ENCODE measurements at places on chromosomes 3 and 15.

DNA sequence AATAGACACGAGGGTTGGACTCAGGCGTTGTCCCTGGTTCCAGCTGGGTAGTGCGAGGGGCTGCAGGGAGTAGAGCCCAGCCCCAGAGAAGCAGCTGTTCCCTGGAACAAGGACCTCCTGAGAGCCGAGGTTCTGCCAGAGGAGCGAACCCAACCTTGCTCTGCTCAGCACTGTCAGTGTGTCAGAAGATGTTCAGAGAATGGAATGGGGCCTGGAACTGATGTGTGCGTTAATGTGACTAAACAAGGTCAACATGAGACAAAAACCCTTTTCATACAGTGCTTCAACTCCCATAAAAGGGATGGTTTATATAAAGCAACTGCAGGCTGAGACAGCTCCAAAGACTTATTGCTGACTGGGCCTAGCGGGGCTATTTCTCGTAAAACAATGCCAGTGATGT is 35.5 kb upstream of the HACD2 start:
- DNase-seq: peak; percentile 33

GRCh38 chr3:56052188-56052587 is 416.1 kb downstream of the ERC2 start:
- DNase-seq: no peak

DNA sequence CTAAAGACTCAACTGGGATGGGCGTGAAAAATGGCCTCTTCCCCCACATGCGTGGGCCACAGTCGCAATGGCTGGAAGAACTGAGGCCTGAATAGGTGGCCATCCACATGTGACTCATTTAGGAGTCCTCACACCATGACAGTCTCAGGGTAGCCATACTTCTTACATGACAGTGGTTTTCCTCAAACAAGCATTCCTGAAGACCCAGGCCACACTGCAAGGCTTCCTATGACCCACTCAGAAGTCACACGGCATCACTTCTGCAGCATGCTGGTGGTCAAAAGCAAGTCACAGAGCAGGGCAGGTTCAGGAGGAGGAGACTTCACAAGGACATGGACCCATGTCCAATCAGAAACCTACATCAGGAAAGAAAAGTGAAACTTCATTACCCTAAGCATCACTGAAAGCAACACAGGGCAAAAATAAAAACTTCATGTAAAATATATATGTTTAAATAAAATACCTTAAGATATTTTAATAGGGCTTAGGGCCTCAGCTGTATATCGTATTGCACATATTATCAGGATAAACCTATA is 257.1 kb downstream of the OPA1 start:
- DNase-seq: no peak

DNA sequence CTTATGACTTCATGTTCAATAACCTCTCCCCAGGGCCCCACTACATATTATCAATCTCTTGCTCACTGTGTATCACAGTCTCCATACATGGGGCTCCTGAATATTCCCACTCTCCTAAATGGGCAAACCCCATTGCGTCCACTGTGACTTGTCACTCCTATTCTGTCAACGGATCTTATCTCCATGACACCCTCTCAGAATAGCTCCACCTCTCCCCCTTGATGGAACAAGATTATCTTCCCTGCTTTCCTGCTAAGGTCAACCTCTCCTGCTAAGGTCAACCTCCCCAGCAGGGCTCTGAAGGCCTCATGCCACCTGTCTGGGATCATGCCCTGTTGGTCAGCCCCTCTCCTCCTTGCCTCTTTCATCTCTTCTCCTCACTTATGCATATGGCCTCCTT is 1.8 kb downstream of the CLDN18 start:
- DNase-seq: no peak

- no peak for DNase-seq
Observed at GRCh38 chr3:15501126-15501525, 20.4 kb downstream of the COLQ start.
